ENCODE measurements at places on chromosomes 5 and 9.

GRCh38 chr9:103904242-103904641 lies 189.9 kb upstream of the SMC2 start:
- DNase-seq: no peak

- no peak for DNase-seq
Measured at GRCh38 chr5:150217038-150217437, 27.2 kb downstream of the SLC6A7 start.

- DNase-seq: peak; percentile 82
Measured at GRCh38 chr9:127927201-127927987, 3.2 kb downstream of the PIP5KL1 start.

DNA sequence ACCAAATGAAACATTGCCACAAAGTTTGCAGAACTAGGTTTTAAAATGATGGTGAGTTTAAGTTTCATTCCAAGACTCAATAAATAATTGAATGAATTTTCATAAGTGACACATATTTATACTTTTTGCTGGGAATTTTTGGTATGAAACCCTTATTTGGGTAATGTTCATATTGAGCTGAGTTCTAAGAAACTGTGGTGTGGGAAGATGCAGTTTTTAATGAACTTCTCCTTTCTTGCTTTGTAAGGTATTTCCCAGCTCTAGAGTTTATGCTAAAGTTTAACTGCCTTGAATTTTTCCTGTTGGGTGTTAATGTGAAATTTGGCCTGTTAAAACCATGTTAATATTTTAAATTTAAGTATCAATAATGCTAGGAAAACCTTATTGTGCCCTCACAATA lies 15.1 kb downstream of the RABGAP1 start:
- no peak for DNase-seq

- no peak for DNase-seq
Measured at GRCh38 chr5:20604992-20605391, 617.0 kb upstream of the CDH18 start.

DNA sequence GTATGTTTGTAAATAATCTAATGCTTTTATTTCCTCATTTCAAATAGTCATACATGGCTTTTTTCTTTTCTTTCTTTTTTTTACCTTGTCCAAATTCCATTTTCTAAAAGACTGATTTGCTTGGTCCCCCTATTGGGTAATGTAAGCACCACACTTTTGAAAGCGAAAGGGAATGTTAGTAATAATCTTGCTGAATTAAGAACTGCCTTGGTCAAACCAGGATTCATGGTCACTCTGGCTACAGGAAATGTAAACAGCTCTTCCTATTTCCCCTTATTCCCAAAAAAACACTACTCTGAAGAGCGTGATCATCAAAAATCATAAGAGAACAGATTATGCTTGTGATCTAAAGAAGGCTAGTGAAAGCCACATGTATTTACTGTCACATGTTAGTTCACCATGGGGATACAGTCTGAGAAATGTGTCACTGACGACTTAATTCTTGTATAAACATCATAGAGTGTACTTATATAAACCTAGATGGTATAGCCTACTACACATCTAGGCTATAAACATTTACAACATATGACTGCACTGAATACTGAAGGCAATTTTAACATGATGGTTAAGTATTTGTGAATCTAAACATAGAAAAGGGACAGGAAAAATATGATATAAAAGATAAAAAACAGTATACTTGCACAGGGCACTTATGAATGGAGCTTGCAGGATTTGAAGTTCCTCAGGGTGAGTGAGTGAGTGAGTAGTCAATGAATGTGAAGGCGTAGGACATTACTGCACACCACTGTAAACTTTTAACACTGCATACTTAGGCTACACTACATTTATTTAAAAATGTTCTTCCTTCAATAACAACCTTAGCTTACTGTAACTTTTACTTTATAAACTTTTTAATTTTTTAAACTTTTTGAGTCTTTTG lies 75.3 kb downstream of the HMGCR start:
- no peak for DNase-seq

GRCh38 chr5:150253416-150254208 lies 36.0 kb downstream of the CAMK2A start:
- DNase-seq: no peak

DNA sequence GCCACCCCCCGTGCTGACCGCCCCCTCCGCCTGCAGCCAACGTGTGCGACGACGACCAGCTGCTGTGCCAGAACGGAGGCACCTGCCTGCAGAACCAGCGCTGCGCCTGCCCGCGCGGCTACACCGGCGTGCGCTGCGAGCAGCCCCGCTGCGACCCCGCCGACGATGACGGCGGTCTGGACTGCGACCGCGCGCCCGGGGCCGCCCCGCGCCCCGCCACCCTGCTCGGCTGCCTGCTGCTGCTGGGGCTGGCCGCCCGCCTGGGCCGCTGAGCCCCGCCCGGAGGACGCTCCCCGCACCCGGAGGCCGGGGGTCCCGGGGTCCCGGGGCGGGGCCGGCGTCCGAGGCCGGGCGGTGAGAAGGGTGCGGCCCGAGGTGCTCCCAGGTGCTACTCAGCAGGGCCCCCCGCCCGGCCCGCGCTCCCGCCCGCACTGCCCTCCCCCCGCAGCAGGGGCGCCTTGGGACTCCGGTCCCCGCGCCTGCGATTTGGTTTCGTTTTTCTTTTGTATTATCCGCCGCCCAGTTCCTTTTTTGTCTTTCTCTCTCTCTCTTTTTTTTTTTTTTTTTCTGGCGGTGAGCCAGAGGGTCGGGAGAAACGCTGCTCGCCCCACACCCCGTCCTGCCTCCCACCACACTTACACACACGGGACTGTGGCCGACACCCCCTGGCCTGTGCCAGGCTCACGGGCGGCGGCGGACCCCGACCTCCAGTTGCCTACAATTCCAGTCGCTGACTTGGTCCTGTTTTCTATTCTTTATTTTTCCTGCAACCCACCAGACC lies 80.2 kb downstream of the NTNG2 start:
- peak; percentile 68 for DNase-seq

GRCh38 chr5:74641735-74642542 lies 1.4 kb upstream of the ENC1 start:
- DNase-seq: peak; percentile 14

- no peak for DNase-seq
Measured at GRCh38 chr5:7876867-7877266, 7.9 kb downstream of the MTRR start.

DNA sequence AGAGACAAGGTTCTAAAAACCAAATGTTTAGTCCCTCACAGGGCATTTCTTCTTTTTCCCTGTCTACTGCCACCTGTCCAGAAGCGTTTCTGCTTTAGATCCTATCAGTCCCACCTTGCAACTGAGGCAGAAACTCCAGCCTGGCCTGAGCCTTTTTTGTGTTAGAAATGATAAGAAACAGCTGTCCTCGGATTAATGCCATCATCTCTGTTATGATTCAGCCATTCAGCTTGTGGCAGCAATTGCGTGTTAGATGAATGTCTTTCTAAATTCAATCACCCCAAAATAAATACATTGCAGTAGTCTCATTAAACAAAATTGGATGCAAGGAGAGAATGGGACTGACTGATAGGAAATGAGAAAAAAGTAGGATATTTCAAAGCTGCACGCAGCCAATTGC lies 28.3 kb upstream of the FRMPD1 start:
- no peak for DNase-seq

DNA sequence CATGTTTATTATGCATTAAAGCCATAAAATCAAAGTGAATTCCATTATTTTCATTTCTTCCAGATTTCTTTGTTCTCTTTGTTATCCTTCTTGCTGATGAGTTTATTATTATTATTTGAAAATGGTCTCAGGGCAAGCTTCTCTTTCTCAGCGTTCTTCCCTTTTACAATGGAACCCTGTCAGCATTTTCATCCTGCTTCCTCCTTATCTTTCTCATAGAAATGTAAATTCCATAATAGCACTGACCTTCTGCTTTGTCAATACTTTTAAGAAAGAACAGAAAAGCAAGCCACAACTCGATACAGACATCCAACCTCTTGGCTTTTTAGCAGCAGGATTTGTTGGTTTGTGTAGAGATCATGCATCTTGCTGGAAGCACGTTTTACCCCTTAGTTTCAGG lies 114.0 kb upstream of the BASP1 start:
- no peak for DNase-seq

DNA sequence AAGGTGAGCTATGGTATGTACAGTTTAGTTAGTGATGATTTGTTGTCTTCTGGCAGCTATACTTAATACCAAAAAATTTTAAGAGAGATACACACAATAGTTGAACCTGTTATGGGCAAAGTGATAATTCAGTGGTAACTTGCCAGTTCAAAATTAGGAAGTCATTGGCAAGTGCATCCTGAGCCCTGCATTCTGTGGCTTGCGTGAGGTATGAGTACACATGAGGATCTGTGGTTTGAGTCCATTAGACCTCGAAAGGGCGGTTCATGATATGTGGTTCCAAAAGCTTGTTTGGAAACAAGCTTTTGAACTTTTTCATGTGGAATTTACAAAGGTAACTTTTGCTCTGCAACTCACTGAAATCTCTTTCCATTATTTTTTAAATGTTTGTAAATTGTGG lies 47.0 kb downstream of the GPR21 start:
- no peak for DNase-seq

DNA sequence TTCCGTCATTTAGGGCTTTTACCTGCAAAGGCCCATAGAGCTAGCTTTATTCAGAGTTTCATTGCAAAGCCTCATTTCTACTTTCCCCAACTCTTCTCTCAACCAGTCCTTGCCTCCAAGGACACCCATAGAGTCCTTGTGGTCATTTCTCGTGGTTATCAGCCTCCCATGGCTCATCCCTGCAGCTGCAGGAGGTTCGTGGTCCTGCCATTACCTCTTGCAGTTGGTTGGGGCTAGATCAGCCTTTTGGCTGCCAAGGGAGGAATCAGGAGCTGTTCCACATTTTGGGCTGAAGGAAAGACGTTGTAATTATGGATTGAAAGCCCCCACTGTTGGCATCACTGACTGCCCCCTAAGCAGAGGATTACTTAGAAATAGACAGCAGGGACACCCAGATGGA lies 231.0 kb downstream of the MAN2A1 start:
- DNase-seq: no peak

DNA sequence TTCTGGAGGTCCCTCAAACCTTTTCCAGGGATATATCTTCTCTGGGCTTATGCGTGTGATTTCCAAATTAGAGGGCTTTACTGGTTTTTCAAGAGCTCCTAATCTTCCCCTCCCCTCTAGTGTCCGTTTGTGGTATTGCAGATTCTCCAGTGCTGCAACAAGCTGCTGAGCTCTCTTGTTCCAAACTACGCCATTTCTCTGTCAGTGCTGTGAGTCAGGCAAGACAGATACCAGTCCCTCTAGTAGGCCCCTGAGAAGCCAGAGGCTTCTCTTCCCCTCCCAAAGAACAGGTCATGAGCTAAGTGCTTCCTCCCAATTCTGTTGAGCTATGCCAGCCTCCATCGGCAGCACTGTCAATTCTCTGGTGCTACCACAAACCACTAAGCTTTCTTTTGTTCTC lies 149.5 kb downstream of the FANCC start:
- DNase-seq: peak; percentile 21

DNA sequence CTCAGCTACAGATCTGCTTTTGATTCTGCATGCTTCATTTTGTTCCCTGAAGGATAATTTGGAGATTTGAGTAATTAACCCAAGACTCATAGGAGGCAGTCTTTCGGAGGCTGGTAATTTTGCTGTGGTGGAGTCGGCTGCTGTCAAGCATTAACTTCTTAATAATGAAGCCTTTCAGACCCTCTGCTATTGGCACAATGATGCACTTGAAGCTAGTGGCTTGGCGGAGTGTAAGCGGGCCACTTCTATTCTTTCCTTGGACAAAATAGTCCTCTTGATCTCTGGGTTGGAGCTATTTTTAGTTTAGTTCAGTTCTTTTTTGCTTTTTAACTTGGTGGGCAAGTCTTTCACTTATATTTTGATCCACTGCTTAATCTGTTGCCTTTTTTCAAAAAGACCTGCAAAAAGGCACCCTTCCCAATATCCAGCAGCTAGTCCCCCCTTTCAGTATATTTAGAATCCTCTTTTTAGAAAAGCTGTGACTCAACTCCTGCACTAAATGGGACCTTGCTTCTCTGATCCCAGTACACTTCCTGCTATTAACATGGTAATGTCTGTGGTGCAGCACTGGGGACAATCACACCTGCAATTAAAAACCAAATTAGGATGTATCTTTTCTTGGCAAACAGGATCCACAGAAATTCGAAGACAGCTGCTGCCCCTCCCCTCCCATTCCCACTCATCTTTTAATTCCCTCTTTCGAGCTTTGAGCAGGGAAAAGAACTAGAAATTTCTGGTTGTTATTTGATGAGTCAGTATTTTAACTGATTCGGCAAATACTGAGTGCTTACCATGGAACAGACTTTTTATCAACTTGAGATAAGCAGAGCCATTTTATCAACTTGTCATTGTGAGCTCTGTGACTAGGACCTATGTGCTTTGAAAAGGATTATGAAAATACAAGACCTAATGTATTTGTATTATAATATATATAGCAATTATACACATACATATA lies 169.4 kb upstream of the ANKRD55 start:
- DNase-seq: no peak

GRCh38 chr5:79081779-79082178 lies 12.2 kb downstream of the BHMT2 start:
- DNase-seq: no peak

GRCh38 chr9:133238272-133238850 lies 29.3 kb upstream of the OBP2B start:
- peak; percentile 77 for DNase-seq

DNA sequence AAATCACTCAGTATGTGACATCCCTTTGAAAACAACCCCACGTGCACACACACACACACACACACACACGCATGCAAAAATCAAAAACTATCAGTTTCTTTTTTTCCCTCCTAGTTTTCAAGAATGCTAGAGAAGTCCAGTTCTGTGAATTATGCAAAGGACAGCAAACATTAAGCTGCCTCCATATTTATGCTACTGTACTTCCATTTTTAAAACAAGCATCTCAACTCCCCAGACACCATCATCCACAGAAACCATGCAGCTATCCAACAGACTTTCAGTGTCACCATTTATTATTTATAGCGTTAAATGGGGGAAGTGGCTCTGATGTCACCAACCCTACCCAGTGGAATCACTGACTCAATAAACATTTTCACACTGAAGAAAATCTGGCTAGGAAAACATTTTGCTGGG lies 1.6 kb downstream of the FBXW11 start:
- DNase-seq: peak; percentile 36

DNA sequence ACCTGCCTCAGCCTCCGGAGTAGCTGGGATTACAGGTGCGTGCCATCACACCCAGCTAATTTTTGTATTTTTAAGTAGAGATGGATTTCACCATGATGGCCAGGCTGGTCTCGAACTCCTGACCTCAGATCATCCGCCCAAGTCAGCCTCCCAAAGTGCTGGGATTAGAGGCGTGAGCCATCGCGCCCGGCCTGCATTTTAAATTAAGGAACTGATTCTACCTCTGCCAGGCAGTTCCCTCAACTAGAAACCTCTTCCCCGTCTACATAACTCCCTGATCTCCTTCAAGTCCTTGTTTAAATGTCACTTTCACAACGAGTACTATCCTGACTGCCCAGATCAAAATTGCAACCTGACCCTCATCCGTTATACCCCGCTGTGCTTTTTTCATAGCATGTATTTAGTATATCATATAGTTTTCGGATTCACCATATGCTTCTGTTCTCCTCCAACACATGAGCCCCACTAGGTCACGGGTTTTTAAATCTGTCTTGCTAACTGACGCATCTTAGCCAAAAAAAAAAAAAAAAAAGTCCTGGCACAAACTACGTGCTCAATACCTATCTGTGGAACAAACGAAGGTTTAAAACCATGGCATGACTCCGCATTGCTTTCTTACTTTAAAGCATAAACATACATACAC lies 858 bp upstream of the SOWAHA start:
- DNase-seq: no peak

All from CD4-positive, alpha-beta T cell treated with Interleukin-1 beta for 1 hour (primary cell).